COLO829 (cell line): ENCODE measurements at places on chromosomes 12 and 14.

- no peak for DNase-seq
Observed at GRCh38 chr12:68203460-68203875, 22.1 kb downstream of the IL26 start.

DNA sequence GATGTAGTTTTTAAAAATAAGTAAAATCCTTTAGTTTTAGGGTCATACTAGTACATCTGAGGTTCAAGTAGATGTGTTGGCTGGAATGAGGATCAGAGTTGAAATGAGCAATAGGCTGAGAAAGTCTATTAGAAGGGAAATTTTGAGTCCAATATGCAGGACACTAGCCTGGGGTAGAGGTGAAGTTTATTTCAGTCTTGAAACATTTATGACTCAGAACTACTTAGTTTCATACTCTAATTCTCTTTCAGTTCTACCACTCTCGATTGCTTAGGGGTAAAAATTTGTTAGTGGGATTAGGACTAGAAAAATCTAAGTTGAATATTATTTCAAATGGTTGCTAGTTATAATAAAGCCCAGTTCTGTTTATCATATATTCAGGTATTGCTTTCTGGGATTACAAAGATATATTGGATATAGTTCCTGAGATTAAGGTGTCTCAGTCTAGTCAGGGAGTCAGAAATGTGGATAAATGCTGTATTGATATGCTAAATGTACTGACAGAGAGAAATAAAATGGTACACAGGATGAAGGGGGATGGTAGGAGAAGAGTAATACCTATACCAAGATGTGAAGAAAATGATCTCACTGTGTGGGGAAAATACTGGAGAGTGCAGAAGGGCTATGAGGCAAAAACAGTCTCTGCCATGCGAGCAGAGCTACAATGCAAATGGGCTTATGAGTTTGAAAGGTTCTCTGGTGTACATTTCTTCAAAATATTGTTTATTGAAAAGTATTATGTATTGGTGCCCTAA, 395.8 kb upstream of the FBXO33 start:
- no peak for DNase-seq

- DNase-seq, result no peak
Observed at GRCh38 chr12:104407922-104408321, 48.8 kb upstream of the CHST11 start.

GRCh38 chr14:53144244-53144643, 8.9 kb downstream of the DDHD1 start:
- DNase-seq, result no peak

DNA sequence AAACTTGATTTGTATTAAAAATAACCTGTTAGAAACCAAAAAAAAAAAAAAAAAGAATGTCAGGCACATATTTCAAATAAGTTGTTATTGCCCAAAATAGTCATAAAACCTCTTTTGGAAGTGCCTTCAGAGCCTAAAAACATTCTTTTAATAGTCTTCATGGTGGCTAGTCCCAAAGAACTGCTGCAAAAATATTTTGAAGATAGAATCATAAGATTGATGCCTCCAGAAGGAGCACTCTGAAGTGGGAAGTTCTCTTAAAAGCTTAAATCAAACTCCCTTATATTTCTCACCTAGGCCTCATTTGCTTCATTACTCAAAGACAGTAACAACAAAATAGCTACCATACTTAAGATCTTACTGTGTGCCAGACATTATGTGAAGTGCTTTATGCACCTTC, 27.2 kb upstream of the NT5DC3 start:
- no peak for DNase-seq

DNA sequence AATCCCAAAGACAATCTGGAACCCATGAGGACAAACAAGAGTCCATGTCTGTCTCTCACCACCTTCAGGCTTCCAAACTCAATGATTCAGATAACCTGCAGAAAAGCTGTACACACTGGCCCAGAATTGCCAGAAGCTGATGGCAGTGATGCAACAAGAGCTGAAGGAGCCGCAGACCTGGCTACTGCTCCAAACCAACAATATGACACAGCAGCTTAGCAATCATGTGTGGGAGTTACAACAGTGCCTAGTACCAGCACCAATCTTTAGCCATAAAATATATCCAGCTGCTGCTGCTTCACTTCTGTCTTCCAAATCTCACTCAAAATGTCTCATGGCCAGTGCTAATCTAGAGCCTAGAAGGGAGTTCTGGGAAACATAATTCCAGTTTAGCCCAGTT, 22.0 kb downstream of the RPS6KA5 start:
- DNase-seq, result no peak

GRCh38 chr14:21088687-21089086, 9.8 kb downstream of the ZNF219 start:
- no peak for DNase-seq

- no peak for DNase-seq
Observed at GRCh38 chr12:76799362-76799761, 35.4 kb downstream of the ZDHHC17 start.

- no peak for DNase-seq
Observed at GRCh38 chr14:68246074-68246785, 426.7 kb downstream of the RAD51B start.

DNA sequence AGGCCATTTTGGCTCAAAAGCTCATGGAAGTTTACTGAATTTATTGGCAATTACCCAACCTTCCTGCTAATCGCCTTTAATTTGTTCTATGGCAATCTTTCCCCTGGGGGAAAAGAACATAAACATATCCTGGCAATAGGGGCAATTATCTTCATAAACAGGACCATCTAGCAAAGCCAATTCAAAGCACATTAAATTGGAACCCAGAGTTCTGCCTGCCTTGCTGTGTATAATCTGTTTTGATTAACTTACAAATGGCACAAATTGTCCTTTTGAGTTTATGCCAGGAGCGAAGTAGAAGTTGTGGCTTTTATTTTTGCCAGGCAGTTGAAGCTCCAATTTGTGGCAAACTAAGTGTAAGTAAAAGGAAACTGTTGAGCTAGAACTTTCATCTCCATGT, 68.6 kb downstream of the C12orf50 start:
- no peak for DNase-seq

DNA sequence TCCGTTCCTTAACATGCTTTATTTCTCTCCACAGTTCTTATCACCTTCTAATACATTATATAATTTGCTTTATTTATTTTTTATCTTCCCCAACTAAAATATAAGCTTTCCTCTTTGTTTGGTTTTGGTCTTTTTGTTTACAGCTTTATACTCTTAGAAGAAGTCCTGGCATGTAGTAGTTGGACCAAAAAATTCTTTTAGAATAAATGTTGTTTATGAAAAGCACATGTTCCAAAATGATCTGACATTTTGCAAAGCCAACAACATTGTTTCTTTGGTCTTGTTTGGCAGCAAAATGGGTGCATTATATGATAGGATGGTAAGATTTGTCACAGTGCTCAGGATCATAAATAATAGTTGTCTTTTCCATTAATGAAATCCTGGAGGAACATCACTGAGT, 312.5 kb downstream of the LRIG3 start:
- no peak for DNase-seq

DNA sequence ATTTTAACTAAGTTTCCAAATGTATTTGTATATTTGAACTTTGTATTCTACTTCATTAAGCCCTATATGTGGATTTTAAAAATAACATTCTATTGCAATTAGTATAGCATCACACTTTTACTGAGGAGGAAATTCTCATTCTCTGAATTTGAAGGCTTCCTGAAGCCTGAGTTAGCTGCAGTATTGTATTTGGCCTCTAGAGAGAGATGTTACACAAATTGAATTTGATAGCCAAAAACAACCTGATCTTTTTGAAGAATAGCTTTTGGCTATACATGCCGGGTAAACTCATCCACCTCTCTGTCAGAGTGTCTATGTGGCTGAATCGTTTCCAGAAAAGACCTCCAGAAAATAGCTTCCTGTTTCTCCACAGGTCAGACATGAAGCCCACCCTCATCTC, 316.5 kb upstream of the OR4E1 start:
- no peak for DNase-seq
